Forelimb muscle (tissue), 1 donor: ENCODE measurements at places on chromosomes 6 and 20. TPM values are rescaled to one million over a fixed set of nuclear protein-coding genes. Genes with fewer than 3 reads are reported as not detected.

GJA1 gene
- polyA plus RNA-seq: 42.7 TPM

IRAK1BP1 gene
- polyA plus RNA-seq: 3.6 TPM

FAXC gene
- polyA plus RNA-seq: 1.3 TPM

CRISP3 gene
- 0.28 TPM for polyA plus RNA-seq

PPP1R14C gene
- polyA plus RNA-seq: 55.8 TPM

GRCh38 chr20:46647469-46647868 lies 3.8 kb downstream of the SLC13A3 start:
- no peak for DNase-seq

DNA sequence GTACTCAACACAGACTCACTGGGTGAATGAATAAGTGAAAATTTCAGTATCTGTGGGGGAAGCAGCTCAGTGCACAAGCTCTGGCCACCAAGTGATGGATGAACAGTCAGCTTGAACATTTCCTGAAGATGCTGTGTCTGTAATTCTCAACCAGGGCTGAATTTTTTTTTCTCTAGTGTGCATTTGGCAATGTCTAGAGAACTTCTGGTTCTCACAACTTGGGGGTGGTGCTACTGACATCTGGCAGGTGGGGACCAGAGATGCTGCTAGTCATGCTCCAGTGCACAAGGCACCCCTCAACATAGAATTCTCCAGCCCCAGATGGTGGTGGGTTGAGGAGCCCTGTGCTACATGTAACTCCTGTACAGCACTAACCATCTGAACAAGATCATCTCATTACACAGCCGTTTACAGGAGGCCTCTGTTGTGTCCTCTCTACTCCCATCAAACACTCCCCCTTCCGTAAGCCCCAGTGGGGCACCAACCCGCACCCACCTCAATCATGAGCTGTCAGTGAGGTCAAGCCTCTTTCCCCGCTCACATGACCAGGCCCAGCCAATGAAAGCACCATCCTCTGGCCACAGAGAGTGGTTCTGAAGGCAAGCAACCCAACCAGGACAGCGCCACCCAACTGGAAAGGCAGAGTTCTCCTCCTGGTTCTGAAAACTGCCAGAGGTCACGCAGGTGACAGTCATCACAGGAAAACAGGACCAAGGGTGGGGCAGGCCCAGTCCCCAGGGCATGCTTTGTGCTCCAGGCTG lies 103.9 kb upstream of the PMEPA1 start:
- no peak for DNase-seq

DNA sequence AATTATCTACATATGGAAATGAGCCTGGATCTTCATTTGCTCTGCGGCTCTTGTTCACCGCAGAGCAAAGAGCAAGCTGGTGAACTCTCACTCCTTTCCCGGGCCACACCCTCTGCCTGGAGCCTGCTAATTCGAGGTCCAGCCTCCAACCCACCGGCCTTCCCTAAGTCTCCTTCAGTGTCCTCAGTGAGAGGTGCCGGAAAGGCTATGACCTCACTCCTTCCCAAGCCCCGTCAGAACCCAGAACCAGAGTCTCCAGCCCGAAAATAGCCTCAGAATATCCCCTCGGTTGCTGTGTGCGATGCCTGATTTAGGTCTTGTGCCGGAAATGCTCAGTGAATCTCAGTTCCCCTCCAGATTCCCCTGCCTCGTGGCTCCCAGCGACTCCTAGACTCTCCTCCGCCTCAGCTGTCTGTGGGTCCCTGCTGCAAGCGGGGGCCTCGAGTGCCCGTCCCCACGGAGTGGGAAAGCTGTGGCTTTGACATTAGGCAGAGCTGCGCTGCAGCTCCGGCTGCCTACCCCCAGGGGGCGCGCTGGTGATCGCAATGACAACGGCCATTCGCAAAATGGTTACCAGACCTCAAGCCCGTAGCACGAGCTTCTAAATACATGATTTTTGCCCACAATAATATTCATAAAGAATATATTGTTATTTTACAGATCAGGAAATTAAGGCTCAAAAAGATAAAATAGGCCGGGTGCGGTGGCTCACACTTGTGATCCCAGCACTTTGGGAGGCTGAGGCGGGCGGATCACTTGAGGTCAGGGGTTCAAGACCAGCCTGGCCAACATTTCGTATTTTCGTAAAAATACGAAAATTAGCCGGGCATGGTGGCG lies 4.1 kb upstream of the BNIP5 start:
- no peak for DNase-seq
